ENCODE measurements at places on chromosomes 6 and 20. TPM values are rescaled to one million over a fixed set of nuclear protein-coding genes. Genes with fewer than 3 reads are reported as not detected.
A peak's percentile ranks its signal among the peaks of the same experiment; 100 is the strongest.

DNA sequence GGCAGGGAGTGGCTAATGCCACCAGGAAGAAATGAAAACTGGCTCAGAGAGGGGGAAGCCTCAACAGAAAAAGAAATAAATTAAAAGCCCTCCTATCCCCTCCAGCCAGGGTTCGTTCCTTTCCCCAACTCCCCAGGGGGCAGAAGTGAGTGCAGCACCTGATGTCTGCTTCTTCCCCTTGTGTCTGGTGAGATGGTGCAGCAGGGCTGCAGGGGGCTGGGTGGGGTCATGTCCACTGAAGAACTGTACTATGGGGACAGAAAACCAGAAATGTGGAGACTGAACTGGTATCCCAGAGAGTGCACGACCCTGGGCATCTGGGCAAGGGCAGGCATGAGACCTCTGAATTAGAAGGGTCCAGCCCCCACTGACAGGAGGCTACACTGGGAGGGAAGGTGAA, 4.0 kb downstream of the EGFL8 start:
- peaks cover 58% of the 10 kb centered on the region for H3K36me3 ChIP-seq
- H3K27ac ChIP-seq = no peak overlapping the region
- no peak overlapping the region for H3K4me3 ChIP-seq

DNA sequence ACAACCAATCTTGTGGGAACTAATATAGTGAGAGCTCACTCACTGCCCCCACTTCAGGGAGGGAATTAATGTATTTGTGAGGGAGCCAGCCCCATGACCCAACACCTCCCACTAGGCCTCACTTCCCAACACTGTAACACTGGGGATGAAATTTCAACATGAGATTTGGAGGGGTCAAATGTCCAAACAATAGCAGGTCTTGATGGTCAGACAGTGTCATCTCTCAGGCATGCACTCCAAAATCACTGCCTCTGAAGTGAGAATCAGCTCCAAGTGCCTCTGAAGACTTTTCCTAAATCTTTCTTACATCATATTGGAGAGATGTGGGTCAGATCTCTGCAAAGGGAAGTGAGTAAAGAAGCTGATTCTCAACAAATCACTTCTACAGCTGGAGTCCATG, 13.8 kb upstream of the SAYSD1 start:
- no peak for DNase-seq
- no peaks in the 10 kb centered on the region for H3K36me3 ChIP-seq
- no peaks in the 10 kb centered on the region for H3K4me1 ChIP-seq
- H3K4me3 ChIP-seq = no peak overlapping the region
- H3K27me3 ChIP-seq = no peaks in the 10 kb centered on the region

DNA sequence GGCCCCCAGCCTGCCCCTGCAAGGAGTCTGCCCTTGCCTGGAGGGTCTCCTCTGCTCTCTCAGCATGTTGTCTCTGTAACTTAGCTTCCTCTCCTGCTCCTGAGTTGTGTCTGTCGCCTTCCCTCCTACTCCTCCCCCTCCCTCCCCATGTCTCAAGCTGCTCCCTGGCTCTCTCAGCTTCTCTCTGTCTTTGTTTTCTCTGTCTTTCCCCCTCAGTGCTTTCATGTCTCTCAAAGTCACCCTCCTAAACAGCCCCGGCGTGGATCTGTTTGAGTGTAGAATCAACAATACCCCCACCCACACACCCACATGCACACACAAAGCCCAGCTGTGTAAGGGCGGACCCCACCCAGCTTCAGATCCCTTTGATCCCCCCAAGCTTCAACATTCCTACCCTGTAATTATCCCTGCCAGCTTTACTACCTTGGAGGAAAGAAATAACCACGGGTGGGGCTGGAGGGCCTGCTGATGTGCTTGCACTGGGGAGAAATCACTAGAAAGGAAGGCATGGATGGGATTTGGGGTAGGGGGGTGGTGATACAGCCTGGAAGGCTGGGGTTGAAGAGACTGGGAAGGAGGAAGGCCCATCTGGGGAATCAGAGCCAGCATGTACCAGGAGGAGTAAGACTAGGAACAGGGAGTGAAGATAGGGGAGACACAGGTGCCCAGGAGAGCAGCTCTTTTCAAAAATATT, 1.0 kb upstream of the LY6G6D start:
- no peaks in the 10 kb centered on the region for H3K36me3 ChIP-seq
- no peaks in the 10 kb centered on the region for H3K27me3 ChIP-seq
- no peak overlapping the region for H3K27ac ChIP-seq

- H3K4me3 ChIP-seq = no peak overlapping the region
- H3K4me1 ChIP-seq = no peaks in the 10 kb centered on the region
- no peak for DNase-seq
- H3K27ac ChIP-seq = no peak overlapping the region
Observed at GRCh38 chr6:28816339-28816908, 107.4 kb downstream of the TRIM27 start.

GRCh38 chr20:14245368-14245970, 91.9 kb downstream of the FLRT3 start:
- H3K4me3 ChIP-seq = no peak overlapping the region
- H3K27ac ChIP-seq = no peak overlapping the region
- H3K4me1 ChIP-seq = no peaks in the 10 kb centered on the region
- no peaks in the 10 kb centered on the region for H3K27me3 ChIP-seq
- no peaks in the 10 kb centered on the region for H3K36me3 ChIP-seq
- DNase-seq = no peak

- H3K27ac ChIP-seq = no peak overlapping the region
- no peaks in the 10 kb centered on the region for H3K36me3 ChIP-seq
- no peaks in the 10 kb centered on the region for H3K27me3 ChIP-seq
- H3K4me3 ChIP-seq = no peak overlapping the region
- no peak for DNase-seq
Observed at GRCh38 chr6:50655848-50656453, 57.4 kb upstream of the TFAP2D start.

DNA sequence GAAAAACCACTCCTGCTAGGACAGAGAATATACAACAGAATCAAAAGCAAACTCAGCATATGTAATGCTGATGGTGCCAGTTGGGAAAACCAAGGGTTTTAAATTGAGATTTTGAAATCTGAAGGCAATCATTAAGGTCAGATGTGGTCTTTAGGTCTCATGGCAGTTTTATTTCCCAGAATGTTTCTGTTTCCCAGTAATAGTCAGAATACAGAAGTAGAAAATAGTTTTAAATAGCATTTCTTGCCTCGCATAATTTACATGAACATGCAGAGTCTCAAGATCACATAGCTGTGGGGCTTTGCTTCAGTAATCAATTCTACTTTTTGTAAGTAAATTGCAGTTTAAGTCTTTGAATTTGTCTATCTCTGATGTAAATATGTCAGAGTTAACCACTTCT, 58.1 kb downstream of the RNF144B start:
- no peak overlapping the region for H3K27ac ChIP-seq
- H3K27me3 ChIP-seq = no peaks in the 10 kb centered on the region
- H3K4me3 ChIP-seq = no peak overlapping the region
- no peak for DNase-seq

DNA sequence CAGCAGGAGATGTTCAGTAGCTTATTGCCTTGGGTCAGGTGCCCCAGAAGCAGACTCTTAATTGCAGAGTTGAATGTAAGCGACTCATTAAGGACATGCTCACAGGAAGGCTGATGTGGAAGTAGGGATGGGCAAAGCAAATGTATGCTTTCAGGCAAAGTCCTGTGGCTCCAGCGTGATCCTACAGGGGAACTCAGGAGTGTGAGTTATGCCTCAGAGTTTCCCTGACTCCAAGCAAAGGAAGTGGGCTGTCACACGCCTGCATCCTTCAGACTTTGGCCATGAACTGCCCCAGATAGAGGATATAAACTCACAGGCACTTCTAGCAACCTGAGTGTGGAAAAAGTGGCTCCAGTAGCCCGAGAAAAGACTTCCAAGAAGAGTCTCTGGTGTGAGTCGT, 64.9 kb upstream of the ZNF133 start:
- H3K27me3 ChIP-seq = no peaks in the 10 kb centered on the region
- no peak for DNase-seq
- H3K4me1 ChIP-seq = no peaks in the 10 kb centered on the region
- H3K27ac ChIP-seq = no peak overlapping the region
- H3K4me3 ChIP-seq = no peak overlapping the region

DNA sequence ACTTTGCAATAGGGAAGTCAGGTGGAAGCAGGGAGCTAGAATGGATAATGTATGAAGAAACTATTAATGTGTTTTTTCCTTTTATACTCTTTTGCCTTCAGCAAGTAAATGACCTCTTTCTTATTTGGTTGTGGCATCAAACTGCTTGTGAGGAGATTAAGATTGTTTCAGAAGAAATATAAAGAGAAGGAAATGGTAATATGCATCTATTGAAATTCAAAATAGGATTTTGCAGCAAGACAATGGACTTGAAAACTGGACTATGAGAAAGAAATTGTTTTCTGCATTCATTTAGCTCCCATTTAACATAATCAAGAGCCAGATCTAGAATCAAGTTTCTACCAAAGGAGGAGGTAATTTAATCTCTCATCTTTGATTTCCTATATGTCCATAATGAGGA, 32.3 kb upstream of the KIFC1 start:
- H3K4me1 ChIP-seq = no peaks in the 10 kb centered on the region
- no peak overlapping the region for H3K4me3 ChIP-seq
- no peaks in the 10 kb centered on the region for H3K36me3 ChIP-seq
- DNase-seq = no peak
- no peak overlapping the region for H3K27ac ChIP-seq

GRCh38 chr20:16710781-16711180, 19.0 kb upstream of the SNRPB2 start:
- no peaks in the 10 kb centered on the region for H3K27me3 ChIP-seq
- DNase-seq = no peak
- no peaks in the 10 kb centered on the region for H3K36me3 ChIP-seq
- no peak overlapping the region for H3K4me3 ChIP-seq
- no peaks in the 10 kb centered on the region for H3K4me1 ChIP-seq

GRCh38 chr20:32278199-32278643, 770 bp downstream of the KIF3B start:
- DNase-seq = no peak
- no peaks in the 10 kb centered on the region for H3K27me3 ChIP-seq
- H3K27ac ChIP-seq = peak overlapping the region; percentile 76
- no peaks in the 10 kb centered on the region for H3K36me3 ChIP-seq

DNA sequence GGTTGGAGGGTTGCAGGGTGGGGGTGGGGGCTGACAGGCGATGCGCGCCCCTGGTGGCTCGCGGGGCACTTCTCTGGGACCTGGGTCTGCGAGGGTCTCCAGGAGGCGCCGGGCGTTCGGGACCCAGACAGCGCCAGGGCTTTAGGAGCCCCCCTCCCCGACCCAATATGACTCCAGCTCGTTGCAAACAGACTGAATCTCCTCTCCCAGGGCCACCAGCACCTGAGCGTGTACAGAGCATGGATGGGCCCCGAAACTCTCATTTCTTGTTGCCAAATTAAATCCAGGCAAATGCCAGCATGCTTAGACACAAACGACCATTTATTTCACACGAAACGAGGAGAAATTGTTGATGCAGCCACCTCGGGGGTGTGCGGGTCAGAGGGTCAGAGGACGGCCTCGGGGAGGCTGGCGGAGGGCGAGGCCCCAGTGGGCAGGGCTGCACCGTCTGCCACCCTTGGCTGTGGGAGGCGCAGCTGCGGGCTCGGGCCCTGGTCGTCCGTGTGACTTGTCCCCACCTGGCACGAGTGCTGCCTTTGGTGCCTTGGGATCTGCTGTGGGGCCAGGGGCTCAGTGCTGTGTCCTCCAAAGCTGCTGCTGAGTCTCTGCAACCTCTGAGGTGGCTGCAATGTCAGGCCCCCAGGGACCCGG, 20.9 kb upstream of the GATA5 start:
- H3K4me1 ChIP-seq = no peaks in the 10 kb centered on the region
- H3K4me3 ChIP-seq = no peak overlapping the region
- no peaks in the 10 kb centered on the region for H3K27me3 ChIP-seq
- no peaks in the 10 kb centered on the region for H3K36me3 ChIP-seq
- DNase-seq = no peak

GRCh38 chr6:138844192-138844591, 48.3 kb downstream of the ECT2L start:
- no peaks in the 10 kb centered on the region for H3K27me3 ChIP-seq
- H3K27ac ChIP-seq = peak overlapping the region; percentile 63
- no peaks in the 10 kb centered on the region for H3K4me1 ChIP-seq
- H3K36me3 ChIP-seq = no peaks in the 10 kb centered on the region
- no peak for DNase-seq
- H3K4me3 ChIP-seq = no peak overlapping the region

ZNF391 gene
- total RNA-seq = 1.3 TPM

THBD gene
- total RNA-seq = 96.7 TPM

POM121L2 gene
- total RNA-seq = not detected

SNAP25 gene
- 9.3 TPM for total RNA-seq

FNDC11 gene
- total RNA-seq = not detected

DEFB132 gene
- total RNA-seq = not detected

ISM1 gene
- 1.3 TPM for total RNA-seq

Data from right atrium auricular region (tissue), 2 donors.